ENCODE measurements at places on chromosomes 1 and 21.
A peak's percentile ranks its signal among the peaks of the same experiment; 100 is the strongest.

- DNase-seq = no peak
Measured at GRCh38 chr1:116671912-116672311, 4.4 kb upstream of the IGSF3 start.

DNA sequence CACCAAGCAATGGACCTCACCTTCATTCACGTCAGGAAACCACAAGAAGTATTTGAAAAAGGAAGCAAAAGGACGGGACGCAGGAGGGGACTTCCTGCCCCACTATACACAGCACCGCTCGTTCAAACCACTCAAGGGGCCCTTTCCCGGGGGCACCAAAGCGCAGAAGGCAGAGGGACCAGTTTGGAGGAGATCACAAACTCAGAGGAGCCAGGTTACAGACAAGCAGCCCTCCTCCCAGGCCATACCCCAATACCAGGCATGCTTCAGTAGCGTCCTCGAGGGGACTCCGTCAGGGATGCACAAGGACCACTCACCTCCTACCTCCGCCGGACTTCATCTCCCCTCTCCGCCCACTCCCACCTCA, 685 bp downstream of the CRTC2 start:
- DNase-seq = peak; percentile 54

- DNase-seq = peak; percentile 30
Measured at GRCh38 chr21:32448803-32449594, 36.5 kb downstream of the EVA1C start.

DNA sequence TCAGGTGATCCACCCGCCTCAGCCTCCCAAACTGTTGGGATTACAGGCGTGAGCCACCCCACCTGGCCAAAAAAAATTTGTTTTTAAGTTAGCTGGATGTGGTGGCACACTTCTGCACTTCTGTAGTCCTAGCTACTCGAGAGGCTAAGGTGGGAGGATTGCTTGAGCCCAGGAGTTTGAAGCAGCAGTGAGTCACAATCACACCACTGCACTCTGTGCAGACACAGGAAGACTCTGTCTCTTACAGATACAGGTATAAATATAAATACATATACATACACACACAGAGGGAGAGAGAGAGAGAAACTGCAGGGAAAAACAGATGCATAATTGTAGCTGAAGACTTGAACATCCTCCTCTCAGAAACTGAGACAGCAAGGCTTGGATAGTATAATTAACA, 34.8 kb upstream of the EPS15 start:
- no peak for DNase-seq

DNA sequence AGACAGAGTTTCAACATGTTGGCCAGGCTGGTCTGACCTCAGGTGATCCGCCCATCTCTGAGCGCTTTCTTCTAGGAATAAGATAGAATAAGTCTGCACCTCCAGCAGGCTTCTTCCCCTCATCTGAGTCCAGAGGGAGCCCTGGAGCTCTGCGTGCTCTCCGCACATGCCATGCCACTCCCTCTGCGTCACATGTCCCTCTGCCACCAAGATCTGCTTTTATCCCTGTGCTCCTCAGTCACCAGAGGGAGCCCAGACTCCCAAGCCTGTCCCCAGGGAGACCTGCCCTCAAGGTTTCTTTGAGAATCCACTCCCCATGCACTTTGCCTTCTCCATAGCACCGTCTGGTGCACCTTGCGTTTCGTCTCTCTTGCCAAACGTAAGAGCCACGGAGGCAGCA, 213.0 kb downstream of the CAMTA1 start:
- DNase-seq = no peak

Measured in adipocyte (in vitro differentiated cells).